ENCODE measurements at places on chromosomes 12 and 14.

DNA sequence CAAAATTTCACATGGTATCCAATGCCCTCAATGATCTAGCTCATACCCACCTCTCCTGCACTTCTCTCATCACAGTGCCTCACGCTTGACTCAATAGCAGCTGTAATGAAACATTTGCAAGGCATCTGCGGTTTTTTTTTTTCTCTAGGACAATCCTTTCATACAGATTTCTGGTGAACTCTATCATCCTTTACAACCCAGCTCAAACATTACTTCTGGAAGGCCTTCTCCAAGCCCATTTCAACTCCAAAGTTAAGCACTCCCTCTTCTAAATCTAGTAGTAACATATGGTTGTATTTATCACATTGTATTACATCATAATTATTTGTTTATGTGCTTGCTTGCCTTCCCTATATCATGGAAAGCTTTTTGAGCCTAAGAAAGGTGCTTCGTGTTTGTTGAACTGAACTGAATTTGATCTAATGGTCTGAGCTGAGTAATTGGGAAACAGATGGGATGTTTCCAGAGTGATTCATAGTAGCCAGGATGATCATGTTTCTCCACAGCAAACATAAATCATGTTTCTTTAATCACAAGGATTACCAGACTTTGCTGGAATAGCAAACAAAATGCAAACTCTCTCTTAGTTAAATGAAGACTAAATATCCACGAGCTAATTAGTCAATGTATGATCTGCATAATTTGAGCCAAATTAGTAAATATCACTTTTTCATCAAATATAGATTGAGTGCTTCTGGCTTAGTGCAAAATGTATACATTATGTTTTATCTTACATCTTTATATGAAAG, 14.3 kb downstream of the CFL2 start:
- DNase-seq, result no peak

DNA sequence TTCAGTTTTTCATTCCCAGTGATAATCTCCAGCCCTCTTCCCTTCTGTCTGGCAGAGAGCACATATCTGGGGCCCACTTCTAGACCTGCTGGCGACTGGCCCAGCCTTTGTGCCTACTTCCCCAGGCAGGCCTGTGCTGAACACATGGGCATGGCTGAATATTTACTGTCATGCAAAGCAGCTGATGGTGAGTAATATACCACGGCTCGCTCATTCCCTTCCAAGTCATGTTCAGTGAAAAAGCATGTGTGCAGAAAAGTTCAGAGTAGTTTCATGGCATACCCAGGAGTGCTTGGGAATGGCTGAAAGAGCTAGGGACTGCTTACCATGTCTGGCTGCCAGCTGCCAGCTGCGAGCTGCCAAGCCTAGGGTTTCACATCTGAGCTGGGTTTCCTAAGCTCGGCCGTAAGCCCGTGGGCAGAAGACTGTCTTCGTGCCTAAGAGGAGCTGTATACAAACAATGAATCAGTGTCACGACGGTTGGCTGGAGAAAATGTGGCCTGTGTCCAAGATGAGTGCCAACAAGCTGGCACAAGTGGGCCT, 179.9 kb upstream of the PELI2 start:
- DNase-seq, result no peak

GRCh38 chr12:12334367-12335040, 15.5 kb downstream of the MANSC1 start:
- peak; percentile 46 for DNase-seq

- no peak for DNase-seq
Observed at GRCh38 chr14:96373538-96373937, 10.2 kb downstream of the GSKIP start.

DNA sequence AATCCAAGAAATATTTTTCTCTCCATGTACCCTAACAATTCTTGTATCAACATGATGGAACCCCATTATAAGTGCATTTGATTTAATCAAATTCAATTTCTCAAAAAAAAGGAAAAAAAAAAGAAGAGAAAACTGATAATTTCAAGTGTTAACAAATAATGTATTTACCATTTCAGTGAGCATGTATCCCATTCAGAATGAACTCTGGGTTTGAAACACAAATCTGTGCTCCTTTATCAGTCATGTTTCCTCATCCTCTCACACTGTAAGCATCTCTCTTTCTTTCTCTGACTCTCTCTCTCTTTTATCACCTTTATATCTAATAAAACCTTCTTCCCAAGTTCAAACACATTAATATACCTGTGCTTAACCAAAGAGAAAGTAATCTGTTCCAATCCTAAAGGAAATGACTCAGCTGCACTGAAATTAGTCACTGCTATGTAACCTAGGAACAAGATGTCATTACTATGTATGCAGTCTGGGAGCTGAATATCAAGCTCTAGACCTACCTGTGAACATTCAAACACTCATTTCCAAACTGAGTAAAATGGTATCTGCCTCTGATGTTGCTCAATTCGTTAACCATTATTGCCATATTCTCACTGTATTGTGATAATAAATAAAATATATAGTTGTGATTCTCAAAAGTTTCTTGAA, 135.0 kb upstream of the LRIG3 start:
- DNase-seq, result no peak

DNA sequence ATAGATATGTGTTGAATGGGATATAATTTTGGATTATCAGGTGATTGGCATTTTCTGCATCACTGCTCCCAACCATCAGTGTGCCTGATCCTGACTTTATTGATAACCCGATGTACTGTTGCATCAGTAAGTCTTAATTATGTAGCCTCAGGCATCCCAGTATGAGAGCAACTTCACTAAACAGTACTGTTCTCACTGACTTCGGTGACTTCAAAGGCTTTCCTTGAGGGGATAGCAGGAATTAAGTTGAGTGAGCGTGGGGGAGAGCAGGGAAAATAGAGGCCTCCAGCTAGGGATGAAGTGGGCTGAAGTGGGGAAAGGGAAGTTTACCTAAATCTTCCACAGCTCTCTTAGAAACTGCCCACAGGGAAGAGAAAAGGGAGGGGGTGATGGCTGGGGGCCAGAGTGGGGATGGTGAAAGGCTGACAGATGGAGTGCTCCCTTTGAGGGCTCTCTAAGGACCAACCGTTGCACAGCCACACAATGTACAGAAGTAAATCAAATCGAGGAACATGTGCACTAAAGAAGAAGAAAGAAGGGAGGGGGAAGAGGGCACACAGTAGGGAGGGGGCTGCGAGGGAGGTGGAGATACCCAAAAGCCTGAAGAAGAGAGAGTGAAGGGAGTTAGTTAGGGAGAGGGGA, 10.7 kb upstream of the NEUROD4 start:
- DNase-seq, result no peak

DNA sequence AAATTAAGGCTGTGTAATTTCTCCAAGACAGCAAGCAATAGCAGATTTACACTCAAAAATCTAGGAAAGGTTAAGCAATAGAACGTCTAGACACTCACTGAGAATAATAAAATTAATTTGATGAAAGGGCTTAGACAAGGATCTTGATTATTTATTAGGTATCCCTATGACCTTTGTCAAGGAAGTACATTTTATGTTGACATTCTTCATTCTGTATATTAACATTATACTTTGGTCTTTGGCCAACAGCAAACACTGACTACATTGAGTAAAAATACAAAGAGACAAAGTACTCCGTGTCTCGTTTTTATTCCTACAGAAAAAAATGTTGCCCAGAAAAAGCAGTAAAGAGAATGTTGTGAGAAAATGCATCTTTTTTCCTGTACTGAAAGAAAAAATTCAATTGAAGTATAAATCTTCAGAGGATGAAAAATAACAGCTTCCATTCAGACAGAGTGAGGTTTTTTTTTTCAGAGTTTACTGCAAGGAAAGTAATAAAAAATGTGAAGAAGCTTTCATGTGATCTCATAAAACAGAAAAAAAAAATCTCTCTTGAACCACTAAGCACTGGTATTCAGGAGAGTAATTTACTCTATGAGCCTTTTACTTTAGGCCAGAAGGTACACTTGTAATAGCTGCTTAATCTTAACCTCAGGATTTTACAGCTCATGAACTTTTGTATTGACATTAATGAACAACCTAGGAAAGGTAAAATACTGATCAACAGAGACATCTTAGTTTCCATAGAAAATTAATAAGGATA, 605.0 kb downstream of the FSCB start:
- no peak for DNase-seq

DNA sequence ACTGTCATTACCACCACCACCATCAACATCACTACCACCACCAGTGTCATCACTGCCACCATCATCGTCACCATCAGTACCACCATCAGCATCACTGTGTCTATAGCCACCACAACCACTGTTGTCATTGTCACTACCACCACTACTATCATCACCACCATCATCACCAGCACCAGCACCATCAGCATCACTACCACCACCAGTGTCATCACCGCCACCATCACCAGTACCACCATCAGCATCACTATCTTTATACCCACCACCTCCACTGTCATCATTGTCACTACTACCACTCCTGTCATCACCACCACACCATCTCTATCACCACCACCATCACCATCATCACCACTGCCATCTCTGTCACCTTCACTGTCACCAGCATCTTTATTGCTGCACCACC, 60.6 kb downstream of the BEGAIN start:
- no peak for DNase-seq

- DNase-seq, result no peak
Observed at GRCh38 chr14:24954037-24954699, 95.8 kb downstream of the STXBP6 start.
